Colonic mucosa (tissue), 4 donors: ENCODE measurements at places on chromosomes 11 and 22. TPM values are rescaled to one million over a fixed set of nuclear protein-coding genes. Genes with fewer than 3 reads are reported as not detected.

DNA sequence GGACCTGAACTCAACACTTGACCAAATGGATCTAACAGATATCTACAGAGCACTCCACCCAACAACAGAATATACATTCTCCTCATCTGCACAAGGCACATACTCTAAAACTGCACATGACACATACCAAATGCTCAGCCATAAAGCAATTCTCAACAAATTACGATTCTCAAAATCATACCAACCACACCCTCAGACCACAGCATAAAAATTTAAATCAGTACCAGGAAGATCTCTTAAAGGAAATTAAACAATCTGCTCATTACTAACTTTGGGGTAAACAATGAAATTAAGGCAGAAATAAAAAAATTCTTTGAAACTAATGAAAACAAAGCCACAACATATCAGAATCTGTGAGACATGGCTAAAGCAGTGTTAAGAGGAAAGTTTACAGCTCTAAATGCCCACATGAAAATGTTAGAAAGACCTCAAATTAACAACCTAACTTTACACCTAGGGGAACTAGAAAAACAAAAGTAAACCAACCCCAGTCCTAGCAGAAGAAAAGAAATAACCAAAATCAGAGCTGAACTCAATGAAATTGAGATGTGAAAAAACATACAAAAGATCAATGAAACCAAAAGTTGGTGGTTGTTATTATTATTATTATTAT, 37.2 kb downstream of the TMEM123 start:
- no peaks in the 10 kb centered on the region for H3K4me1 ChIP-seq
- H3K27me3 ChIP-seq: no peaks in the 10 kb centered on the region
- H3K27ac ChIP-seq: peak overlapping the region; percentile 30
- H3K36me3 ChIP-seq: no peaks in the 10 kb centered on the region
- H3K4me3 ChIP-seq: no peak overlapping the region

KCNJ5 gene
- total RNA-seq: 0.66 TPM

DNA sequence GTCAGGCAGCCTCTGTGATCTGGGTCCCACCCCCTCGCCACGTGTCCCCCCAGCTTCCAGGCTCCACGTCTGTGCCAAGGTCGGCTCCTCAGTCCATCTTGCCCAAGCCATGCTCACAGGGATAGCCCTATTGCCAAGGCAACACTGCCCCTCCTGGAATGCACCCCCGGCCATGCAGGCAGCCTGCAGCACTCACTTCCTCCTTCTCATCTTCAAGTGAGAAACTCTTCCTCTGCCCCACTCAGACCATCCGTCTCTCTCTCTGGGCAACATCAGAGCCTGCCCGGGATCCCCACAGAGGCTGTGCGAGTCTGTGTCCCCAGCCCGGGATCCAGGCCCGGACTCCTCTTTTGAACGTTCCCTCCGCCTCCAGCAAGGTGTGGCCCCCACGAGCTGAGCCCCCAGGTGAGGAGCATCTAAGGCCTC, 852.3 kb downstream of the BRD1 start:
- DNase-seq: no peak
- H3K4me1 ChIP-seq: no peaks in the 10 kb centered on the region
- H3K27me3 ChIP-seq: no peaks in the 10 kb centered on the region
- no peak overlapping the region for H3K4me3 ChIP-seq
- no peaks in the 10 kb centered on the region for H3K36me3 ChIP-seq

GRCh38 chr22:38296372-38296771, 20.9 kb downstream of the CSNK1E start:
- H3K4me3 ChIP-seq: no peak overlapping the region
- no peaks in the 10 kb centered on the region for H3K27me3 ChIP-seq
- H3K36me3 ChIP-seq: peaks cover 22% of the 10 kb centered on the region

- H3K4me3 ChIP-seq: peak overlapping the region; percentile 84
- H3K36me3 ChIP-seq: peaks cover 7% of the 10 kb centered on the region
- H3K27me3 ChIP-seq: no peaks in the 10 kb centered on the region
- H3K27ac ChIP-seq: peak overlapping the region; percentile 80
These were observed 739 bp downstream of the ZMAT5 start for GRCh38 chr22:29765905-29766631.

PLA2G6 gene
- total RNA-seq: 38.5 TPM
